Left colon (tissue), 2 donors: ENCODE measurements at places on chromosomes 3 and 15. TPM values are rescaled to one million over a fixed set of nuclear protein-coding genes. Genes with fewer than 3 reads are reported as not detected.

Gene LDHAL6B
- not detected for total RNA-seq

Gene CYP1A2
- total RNA-seq: not detected

Gene TXNRD3
- 5.0 TPM for total RNA-seq

Gene LACTB
- total RNA-seq: 28.1 TPM

Gene CSPG4
- 2.1 TPM for total RNA-seq

Gene BTLA
- 1.2 TPM for total RNA-seq

Gene CXCR6
- 1.1 TPM for total RNA-seq

Gene OR5H1
- total RNA-seq: not detected

Gene FGF7
- 4.5 TPM for total RNA-seq

Gene CCDC33
- 0.46 TPM for total RNA-seq

Gene ANKRD63
- total RNA-seq: not detected

Gene GOLGA8M
- total RNA-seq: not detected
